ENCODE measurements at places on chromosomes 11 and 22.

GRCh38 chr11:87903345-87903744 lies 271.9 kb downstream of the RAB38 start:
- DNase-seq: no peak

- DNase-seq: no peak
Measured at GRCh38 chr11:33899400-33900037, 7.6 kb upstream of the LMO2 start.

- no peak for DNase-seq
Measured at GRCh38 chr11:117107701-117108590, 9.7 kb upstream of the SIK3 start.

DNA sequence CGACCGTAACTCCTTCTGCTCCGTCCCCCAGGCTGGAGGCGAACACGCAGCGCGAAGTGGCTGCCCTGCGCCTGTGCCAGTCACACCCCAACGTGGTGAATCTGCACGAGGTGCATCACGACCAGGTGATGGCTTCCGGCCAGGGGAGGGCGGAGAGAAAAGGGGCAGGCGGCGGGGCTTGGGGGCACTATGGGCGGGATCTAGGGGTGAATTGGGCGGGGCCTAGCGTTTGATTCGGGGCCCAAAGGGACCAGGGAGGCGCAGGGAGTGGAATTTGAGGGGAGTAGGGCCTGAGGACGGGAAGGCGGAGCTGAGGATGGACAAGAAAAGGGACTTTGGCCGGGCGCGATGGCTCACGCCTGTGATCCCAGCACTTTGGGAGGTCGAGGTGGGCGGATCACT lies 9.7 kb downstream of the RPS6KA4 start:
- no peak for DNase-seq

DNA sequence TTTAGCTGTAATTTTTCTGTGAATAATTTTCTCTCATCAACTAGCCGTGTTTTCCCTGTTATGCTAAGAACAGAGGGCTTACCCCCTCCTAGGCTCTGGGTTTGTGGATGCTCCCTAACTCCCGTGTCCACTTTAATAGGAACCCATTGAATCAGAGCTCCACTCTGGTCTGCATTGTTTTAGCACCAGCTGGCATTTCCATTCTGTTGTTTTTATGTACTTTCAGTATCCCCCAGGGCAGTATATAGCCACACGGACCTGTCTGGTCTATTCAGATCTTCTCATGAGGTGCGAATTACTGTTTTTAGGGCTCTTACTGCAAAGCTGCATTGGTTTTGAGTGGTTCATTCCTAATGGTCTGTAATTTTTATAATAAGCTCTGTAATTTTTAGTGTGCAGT lies 16.0 kb downstream of the POLD3 start:
- no peak for DNase-seq

DNA sequence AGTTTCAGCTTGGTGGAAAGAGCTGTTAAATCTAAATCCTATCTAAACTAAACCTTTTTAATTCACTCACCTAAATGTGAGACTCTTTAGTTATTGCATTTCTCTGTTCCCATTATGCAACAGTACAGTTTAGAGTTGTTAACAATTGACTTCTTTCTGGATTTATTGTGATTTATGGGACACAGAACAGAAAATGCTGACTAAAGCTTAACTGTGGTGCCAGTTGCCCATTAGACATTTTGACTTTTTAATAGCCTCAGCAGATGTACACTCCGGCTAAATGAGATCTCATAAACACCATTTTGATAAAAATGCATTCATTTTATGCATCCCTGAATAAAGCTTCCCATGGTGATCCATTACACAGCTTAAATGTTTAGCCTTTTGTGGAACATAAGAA lies 356.6 kb downstream of the CASP12 start:
- no peak for DNase-seq

DNA sequence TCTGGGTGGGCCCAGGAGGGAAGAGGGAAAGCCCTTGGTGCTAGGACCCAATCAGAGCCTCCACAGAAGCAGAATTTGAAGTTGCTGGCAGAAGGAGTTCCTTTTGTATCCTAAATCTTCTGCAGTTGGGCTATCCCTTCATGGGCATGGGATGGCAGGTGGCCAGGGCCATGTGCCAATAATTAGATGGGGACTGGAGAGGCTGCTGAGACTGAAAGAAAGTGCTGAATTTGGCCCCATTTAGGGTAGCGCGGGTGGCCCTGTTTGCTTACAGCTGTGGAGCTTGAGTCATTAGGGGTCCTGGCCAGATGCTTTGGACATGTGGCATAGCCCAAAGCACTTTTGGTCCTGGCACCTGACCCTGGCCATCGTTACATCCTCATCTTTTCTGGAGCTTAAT lies 27.1 kb downstream of the PARVA start:
- no peak for DNase-seq

DNA sequence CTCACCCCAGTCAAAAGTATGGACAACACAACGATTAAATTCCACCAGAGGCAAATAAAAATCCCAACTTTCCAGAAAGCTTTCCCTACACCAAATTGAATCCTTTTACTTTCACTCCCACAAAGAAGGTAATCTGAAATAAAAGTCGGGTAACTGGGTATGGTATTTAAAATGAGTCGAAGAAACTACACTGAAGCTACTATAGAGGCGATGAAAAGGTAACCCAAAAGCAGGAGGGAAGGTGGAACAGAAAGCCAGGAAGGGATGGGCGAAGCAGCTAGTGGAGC lies 1.1 kb downstream of the PICALM start:
- no peak for DNase-seq

GRCh38 chr22:46367707-46368191 lies 32.2 kb downstream of the TRMU start:
- peak; percentile 56 for DNase-seq

- no peak for DNase-seq
Measured at GRCh38 chr11:103367650-103368049, 258.4 kb downstream of the DYNC2H1 start.

DNA sequence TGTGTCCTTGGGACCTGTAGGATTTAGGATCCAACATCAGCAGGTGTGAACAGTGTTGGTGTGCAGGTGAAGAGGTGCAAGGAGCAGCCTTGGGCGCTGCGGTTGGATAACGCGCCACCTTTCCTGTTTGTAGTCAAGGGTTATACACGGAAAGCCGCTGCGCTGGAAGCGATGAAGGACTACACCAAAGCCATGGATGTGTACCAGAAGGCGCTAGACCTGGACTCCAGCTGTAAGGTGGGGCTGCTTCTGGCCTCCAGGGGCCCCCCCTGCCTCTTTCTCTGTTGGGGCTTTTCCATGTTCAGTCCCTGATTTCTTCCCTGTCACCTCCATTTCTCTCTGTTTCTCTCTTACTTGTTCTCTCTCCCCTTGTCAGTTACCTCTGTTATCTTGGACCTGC lies 3.5 kb upstream of the FERMT3 start:
- no peak for DNase-seq

- no peak for DNase-seq
Measured at GRCh38 chr11:128375961-128376360, 211.4 kb downstream of the ETS1 start.

DNA sequence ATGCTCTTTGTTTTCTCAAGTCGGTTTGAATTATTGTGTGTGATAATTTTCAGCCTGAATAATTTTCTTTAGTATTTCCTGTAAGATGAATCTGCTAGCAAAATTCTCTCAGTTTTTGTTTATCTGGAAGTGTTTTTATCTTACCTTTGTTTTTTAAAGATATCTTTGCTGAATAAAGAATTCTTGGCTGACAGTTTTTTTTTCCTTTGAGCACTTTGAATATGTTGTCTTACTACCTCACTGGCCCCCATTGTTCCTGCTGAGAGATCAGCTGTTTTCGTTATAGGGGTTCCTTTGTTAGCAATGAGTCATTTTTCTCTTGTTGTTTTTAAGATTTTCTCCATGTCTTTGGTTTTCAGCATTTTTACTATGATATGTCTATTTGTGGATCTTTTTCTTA lies 63.0 kb downstream of the HORMAD2 start:
- DNase-seq: no peak

- DNase-seq: no peak
Measured at GRCh38 chr22:43726964-43727543, 85.1 kb downstream of the EFCAB6 start.

DNA sequence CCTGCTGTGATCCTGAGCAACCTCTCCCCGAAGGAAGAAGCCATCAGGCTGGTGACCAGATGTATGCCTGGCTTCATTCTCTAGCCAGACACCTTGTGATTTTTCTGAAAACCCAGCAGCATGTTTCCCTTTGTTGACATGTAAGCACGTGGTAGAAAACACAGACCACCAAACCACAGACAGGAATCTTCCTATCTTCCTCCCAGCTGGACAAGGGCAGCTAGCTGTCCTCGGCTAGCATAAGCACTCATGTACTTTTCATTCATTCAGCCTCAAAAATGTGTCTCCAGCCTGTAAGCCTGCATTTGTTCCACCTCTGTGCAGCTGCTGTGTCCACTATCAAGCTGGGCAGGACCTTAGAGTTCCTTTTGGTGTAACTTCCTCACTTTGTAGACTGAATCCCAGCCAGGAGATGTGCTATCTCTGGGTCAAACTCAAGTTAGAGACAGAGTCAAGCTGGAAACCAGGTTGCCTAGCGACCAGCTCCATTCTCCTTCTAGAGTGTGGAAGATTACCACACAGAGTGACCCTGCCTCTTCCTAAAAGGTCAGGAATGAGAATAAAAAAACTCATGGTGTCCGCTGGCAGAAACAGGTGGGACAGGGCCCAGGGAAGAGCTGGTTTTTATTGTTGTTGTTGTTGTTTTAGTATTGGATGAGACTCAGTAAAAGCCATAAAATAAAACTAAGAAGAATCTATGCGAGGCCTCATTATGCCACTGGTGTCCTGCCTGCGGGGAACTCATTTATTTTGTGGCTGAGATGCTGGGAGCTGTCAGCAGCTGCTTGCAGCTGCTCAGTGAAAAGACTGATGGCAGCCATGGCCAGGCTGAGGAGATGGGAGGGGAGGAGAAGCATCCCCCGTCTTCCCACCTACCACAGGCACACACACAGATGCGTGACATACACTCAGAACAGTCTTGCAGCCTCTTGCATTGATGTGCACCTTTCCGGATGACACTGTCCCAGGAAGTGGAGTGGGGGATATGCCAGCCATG lies 7.4 kb upstream of the CLMP start:
- no peak for DNase-seq

- DNase-seq: no peak
Measured at GRCh38 chr11:125569915-125570621, 791 bp downstream of the EI24 start.

DNA sequence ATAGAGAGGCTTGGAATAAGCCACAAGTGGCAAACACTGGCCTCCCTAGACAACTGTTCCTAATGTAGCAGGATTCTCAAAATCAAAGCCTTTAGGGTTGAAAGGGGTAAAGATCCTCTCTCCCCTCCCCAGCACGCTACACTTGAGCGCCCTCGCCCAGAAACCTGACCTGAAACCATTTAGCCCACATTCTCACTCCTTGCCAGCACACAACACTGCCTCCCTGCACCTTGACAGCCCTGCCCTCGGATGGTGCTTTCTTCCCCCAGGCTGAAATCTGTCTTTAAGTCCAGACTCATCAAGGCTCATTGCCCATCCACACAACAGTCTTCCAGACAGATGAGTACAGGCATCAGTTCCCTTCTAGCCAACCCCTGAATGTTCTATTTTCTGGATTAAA lies 26.5 kb downstream of the CWC15 start:
- no peak for DNase-seq

GRCh38 chr11:73907191-73907590 lies 30.4 kb downstream of the PAAF1 start:
- DNase-seq: no peak

GRCh38 chr11:61481806-61482205 lies 26.7 kb upstream of the LRRC10B start:
- DNase-seq: no peak

- no peak for DNase-seq
Measured at GRCh38 chr11:78262691-78263090, 74.0 kb downstream of the USP35 start.

DNA sequence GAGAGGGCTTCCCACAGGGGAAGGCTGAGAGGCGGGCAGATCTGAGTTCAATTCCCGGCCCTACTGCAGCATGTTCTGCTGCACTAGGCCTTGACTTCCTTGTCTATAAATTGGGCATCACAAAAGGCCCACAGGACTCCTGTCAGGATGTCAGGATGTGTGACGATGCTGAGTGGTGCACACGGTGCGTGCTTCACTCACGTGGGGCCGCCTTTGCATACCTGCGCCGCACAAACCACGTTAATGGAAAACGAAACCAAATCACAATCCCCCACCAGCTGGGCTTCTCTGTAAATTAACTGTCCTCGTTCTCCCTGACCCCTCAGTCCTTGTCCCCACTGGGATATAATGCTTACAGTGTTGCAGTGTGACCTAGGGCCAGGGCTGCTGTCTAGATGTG lies 32.3 kb upstream of the TSPAN18 start:
- no peak for DNase-seq

- DNase-seq: no peak
Measured at GRCh38 chr11:67534070-67534679, 10.9 kb upstream of the CABP2 start.

- no peak for DNase-seq
Measured at GRCh38 chr11:108398439-108398838, 68.9 kb downstream of the C11orf65 start.

GRCh38 chr11:69027704-69028372 lies 14.8 kb upstream of the MRGPRF start:
- no peak for DNase-seq

- DNase-seq: no peak
Measured at GRCh38 chr11:11607772-11608171, 14.0 kb downstream of the GALNT18 start.

- no peak for DNase-seq
Measured at GRCh38 chr11:134557571-134558257, 145.7 kb upstream of the B3GAT1 start.

GRCh38 chr11:18934195-18934814 lies 4.9 kb downstream of the MRGPRX1 start:
- no peak for DNase-seq

Data from stimulated activated CD8-positive, alpha-beta memory T cell treated with anti-CD3 and anti-CD28 coated beads, Interleukin-4, amount 100 ng/mL, for 24 hours (primary cell).